ENCODE measurements at places on chromosomes 4 and X. TPM values are rescaled to one million over a fixed set of nuclear protein-coding genes. Genes with fewer than 3 reads are reported as not detected.

DNA sequence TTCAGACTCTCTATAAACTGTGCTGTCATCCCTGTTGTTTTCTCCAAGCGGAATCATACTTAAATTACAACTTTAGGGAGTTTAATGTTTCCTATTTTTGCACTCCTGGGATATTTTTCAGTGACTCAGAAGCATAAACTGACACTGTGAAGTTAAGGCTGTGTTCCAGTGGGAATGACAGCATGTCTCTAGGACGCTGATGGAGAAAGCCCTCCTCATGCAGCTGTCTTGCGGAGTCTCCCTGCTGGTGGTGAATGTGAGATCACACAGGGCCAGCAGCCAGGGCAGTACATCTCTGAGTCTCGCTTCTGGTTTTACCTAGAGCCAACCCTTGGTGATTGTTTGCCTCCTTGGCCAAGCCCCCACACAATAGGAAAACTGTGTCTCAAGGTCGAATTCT, 53.3 kb downstream of the NFKB1 start:
- no peak for DNase-seq

The MAGIX gene
- 0.21 TPM for polyA plus RNA-seq

GRCh38 chr4:158250321-158250720, 40.0 kb downstream of the TMEM144 start:
- DNase-seq = no peak

The TCEAL7 gene
- not detected for polyA plus RNA-seq

DNA sequence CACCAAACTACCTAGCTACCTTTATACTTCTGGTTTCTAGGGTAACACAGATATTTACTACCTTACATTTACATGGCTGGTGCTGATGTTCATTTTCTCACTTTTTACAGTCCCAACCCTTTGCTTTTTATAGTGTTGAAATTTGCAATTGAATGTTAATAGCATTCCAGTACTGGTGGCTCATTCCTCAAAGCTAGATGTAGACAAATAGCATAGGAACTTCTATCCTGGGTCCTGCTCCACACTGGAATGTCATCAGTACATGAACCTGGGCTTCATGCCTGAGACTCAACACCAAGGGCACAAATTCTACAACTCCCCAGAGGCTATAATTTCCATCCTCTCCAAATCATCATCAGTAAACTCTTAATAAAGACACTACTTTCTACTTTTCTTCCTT, 10.3 kb upstream of the TRMT2B start:
- DNase-seq = no peak

The RBMXL3 gene
- not detected for polyA plus RNA-seq
